ENCODE measurements at places on chromosomes 13 and 19.
A peak's percentile ranks its signal among the peaks of the same experiment; 100 is the strongest.

GRCh38 chr19:47374876-47375693 lies 26.0 kb downstream of the DHX34 start:
- DNase-seq = no peak

DNA sequence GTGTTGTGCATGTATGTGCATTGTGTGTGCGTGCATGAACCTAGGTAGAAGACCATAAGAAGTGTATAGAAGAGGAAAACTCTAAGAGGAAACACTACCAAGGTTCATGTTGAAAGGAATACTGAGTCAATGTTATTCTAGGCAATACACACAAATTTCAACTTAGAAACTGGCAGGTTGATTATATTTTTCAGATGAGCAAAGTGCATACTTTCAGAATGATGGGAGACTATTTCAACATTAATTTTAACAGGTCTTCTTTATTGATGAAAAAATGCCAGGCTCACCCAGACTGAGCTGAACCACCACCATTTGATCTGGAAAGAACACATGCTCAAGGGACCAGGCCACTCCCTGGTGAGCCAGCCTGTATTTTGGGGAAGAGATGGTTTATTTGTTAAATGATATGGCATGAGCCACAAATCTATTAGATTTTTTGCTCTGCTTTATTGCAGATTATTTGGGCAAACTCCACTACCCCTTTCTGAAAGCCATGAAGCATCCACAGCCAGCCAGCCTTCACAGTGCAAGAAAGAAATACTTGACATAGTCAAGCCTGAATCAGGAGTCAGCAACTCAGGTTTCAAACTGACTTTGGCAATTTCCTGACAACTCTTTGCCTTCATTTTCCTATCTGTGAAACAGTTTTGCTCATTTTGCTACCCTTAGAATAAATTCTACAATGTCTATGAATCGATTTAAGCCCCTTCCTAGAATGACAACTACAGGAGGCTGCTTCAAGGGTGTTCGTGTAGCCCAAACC lies 368.9 kb downstream of the COG6 start:
- DNase-seq = no peak

GRCh38 chr13:72255908-72256307 lies 388.9 kb upstream of the DACH1 start:
- no peak for DNase-seq

GRCh38 chr13:46297361-46297811 lies 85.7 kb downstream of the LRRC63 start:
- no peak for DNase-seq

DNA sequence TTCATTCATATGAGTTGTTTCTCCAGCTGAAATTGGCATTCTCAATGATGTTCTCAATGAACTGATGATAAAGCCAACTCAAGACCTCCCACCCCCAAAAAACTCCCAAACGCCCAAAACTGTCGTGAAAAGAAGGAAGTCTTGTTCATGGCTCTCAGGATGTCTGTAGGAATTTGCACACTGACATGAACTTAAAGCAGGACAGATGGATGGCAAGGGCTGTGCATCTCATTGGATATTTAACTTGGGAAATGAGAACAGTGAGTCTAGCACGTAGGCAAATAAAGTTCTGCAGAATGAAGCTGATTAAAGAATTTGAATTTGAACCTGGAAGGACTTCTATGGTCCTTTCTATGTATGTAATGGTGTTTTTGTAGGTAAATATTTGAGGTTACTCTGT lies 305.7 kb downstream of the SHISA2 start:
- DNase-seq = no peak

- DNase-seq = no peak
Measured at GRCh38 chr13:67549331-67549730, 319.2 kb upstream of the PCDH9 start.

DNA sequence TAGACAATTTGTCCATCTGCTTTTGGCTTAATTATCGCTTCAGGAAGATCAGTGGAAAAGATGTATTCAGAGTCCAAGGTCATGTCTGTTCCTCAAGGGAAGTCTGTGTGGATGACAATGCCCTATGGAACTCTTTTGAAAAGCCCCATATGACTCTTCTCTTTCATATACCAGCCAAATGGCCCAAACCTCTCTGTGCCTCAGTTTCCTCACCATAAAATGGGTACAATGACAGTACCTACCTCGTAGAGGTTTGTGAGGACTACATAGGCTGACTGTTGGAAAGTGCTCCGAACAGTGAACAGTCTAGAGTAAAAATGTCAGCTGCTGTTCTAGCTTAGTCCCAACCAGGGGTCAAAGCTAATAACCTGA lies 104.6 kb downstream of the COL4A2 start:
- DNase-seq = no peak

- DNase-seq = peak; percentile 68
Measured at GRCh38 chr13:51895906-51896888, 34.4 kb downstream of the CCDC70 start.

- DNase-seq = no peak
Measured at GRCh38 chr13:89052699-89053098, 1381.5 kb downstream of the SLITRK5 start.

- no peak for DNase-seq
Measured at GRCh38 chr13:30785191-30785850, 50.0 kb downstream of the ALOX5AP start.

DNA sequence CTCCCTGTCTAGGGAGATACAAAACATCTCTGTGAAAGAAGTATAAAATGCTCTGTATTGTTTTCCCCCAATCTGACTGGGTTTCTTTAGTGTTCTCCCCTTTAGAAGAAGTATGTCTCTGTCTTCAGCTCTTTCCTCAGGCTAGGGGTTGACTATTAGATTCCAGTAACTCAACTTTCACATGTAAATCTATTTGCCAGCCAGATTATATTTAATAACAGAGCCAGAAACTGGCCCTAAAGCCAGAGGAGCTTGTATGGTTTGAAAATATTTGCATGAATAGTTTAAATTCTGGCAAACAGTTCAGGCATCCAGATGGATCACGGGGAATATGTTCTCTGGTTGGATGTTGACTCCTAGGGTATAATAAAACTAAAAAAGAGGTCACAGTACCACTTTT lies 22.3 kb upstream of the CYSLTR2 start:
- DNase-seq = no peak

Data from left ventricle myocardium superior (tissue), 1 donor.